ENCODE measurements at places on chromosomes 2 and 18. TPM values are rescaled to one million over a fixed set of nuclear protein-coding genes. Genes with fewer than 3 reads are reported as not detected.

GRCh38 chr18:12023375-12023774 lies 42.1 kb downstream of the IMPA2 start:
- H3K4me1 ChIP-seq = no peaks in the 10 kb centered on the region
- no peak overlapping the region for H3K4me3 ChIP-seq
- no peak for DNase-seq

DNA sequence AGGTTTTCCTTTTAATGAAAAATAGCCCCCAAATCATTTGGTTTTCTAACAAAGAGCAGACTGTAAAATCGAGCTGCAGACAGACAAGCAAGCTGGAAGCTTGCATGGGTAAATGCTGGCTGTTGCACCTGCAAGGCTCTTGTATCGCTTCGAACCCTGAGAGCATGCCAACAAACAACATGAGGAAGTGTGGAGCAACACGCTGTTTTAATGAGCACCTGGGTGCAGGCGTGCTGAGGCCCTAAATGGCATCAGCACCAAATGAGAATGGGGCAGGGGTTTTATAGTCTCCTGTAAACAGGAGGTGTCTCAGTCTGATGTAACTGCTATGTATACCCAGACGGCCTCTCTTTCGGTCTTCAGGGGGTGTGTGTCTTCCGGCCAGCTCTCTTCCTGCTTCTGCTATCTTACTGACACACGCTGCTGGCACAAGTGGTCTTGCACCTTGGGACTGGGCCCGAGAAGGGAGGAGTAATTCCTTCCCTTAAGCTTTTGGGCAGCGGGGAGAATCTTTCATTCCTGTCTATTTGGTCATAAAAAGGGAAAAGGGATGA lies 31.9 kb upstream of the CDH2 start:
- H3K36me3 ChIP-seq = no peaks in the 10 kb centered on the region
- no peak for DNase-seq
- H3K4me3 ChIP-seq = no peak overlapping the region
- H3K27me3 ChIP-seq = no peaks in the 10 kb centered on the region
- H3K4me1 ChIP-seq = no peaks in the 10 kb centered on the region

GRCh38 chr18:76056471-76057110 lies 438.5 kb downstream of the ZNF516 start:
- H3K4me3 ChIP-seq = no peak overlapping the region
- DNase-seq = no peak
- H3K27ac ChIP-seq = no peak overlapping the region
- no peaks in the 10 kb centered on the region for H3K36me3 ChIP-seq

GRCh38 chr2:120704696-120705095 lies 31.0 kb upstream of the GLI2 start:
- no peak overlapping the region for H3K4me3 ChIP-seq
- H3K36me3 ChIP-seq = no peaks in the 10 kb centered on the region
- no peak overlapping the region for H3K27ac ChIP-seq

- H3K4me1 ChIP-seq = no peaks in the 10 kb centered on the region
- peaks cover 2% of the 10 kb centered on the region for H3K36me3 ChIP-seq
- no peak overlapping the region for H3K4me3 ChIP-seq
These were observed 114.2 kb downstream of the SPIRE1 start for GRCh38 chr18:12543697-12544096.

- H3K4me3 ChIP-seq = peak overlapping the region; percentile 38
- no peaks in the 10 kb centered on the region for H3K36me3 ChIP-seq
- H3K4me1 ChIP-seq = peaks cover 34% of the 10 kb centered on the region
- DNase-seq = peak; percentile 52
- H3K27ac ChIP-seq = peak overlapping the region; percentile 68
- no peaks in the 10 kb centered on the region for H3K27me3 ChIP-seq
These were observed 19.4 kb downstream of the DOK1 start for GRCh38 chr2:74573747-74574562.

GRCh38 chr2:112483831-112484230 lies 1.9 kb downstream of the TTL start:
- no peak overlapping the region for H3K4me3 ChIP-seq
- H3K4me1 ChIP-seq = peaks cover 45% of the 10 kb centered on the region
- peaks cover 3% of the 10 kb centered on the region for H3K36me3 ChIP-seq
- no peaks in the 10 kb centered on the region for H3K27me3 ChIP-seq
- no peak overlapping the region for H3K27ac ChIP-seq

GRCh38 chr2:219614076-219614860 lies 13.2 kb upstream of the SLC4A3 start:
- no peak overlapping the region for H3K4me3 ChIP-seq
- no peak overlapping the region for H3K27ac ChIP-seq
- no peaks in the 10 kb centered on the region for H3K27me3 ChIP-seq
- H3K36me3 ChIP-seq = peaks cover 11% of the 10 kb centered on the region
- DNase-seq = no peak

DNA sequence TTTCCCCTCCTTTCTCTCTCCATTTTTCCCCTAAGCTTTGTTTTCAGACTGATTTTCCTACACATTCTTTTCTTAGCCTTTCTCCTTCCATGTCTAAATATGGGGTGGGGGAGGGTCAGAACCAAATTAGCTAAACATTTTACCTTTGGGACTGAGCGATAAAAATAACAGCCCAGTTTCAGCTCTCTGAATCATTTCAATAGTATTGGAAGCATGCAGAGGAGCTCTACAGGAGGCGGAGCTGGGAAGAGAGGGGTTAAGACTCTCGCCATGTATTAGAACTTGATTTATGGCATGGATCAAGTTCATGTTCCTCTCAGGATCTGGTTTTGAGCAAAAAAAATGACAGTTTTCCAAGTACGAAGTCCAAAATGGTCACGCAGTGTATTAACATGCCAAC lies 109.1 kb downstream of the CPO start:
- no peak for DNase-seq
- H3K4me1 ChIP-seq = peaks cover 10% of the 10 kb centered on the region
- H3K27ac ChIP-seq = no peak overlapping the region
- H3K4me3 ChIP-seq = no peak overlapping the region

DNA sequence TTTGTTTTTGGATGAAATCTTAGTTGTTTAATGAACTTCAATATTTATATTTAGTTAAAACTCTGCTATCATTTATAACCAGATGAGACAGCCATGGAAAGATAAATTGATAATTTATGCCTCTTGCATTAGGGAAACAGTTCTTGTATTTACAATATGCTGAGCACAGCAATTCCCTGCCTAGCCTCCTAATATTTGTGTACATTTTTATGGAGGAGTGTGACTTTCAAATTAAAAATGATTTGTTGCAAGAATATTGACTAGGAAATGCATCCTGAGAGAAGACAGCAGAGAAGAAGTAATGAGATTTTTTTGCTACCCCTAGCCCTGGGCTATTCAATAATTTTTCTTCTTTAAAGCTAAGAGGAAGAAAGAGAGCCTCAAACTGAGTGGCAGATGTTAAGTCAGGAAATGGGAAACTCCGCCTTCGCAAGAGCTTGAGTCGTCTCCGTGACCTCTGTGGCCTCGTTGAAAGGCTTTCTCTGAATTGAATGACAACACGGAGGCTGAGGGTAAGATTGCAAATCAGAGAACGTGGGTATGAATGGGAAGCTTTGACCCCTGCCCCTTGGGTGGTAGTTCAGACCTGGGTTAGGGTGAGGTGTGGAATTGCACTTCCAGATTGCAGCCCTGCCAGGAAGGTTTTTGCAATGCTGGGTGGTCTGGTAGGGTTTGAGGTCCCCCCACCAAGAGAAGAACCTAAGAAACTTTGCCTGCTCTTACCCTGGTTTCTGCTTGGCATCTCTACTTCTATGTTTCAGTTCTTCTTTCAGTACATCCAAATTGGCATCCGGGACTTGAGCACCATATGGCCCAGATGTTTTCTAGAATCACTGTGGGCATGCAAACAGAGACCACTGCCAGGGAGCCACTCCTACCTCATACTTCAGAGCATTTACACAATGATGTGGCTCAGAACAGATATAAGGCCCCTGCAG lies 210.3 kb upstream of the RBMS1 start:
- peak overlapping the region; percentile 19 for H3K4me3 ChIP-seq
- no peak overlapping the region for H3K27ac ChIP-seq
- H3K4me1 ChIP-seq = peaks cover 12% of the 10 kb centered on the region
- H3K36me3 ChIP-seq = no peaks in the 10 kb centered on the region
- H3K27me3 ChIP-seq = no peaks in the 10 kb centered on the region
- peak; percentile 60 for DNase-seq

GRCh38 chr2:219918254-219918653 lies 290.8 kb downstream of the SLC4A3 start:
- H3K36me3 ChIP-seq = no peaks in the 10 kb centered on the region
- no peak overlapping the region for H3K4me3 ChIP-seq
- H3K4me1 ChIP-seq = no peaks in the 10 kb centered on the region
- DNase-seq = no peak
- no peak overlapping the region for H3K27ac ChIP-seq
- H3K27me3 ChIP-seq = no peaks in the 10 kb centered on the region

DNA sequence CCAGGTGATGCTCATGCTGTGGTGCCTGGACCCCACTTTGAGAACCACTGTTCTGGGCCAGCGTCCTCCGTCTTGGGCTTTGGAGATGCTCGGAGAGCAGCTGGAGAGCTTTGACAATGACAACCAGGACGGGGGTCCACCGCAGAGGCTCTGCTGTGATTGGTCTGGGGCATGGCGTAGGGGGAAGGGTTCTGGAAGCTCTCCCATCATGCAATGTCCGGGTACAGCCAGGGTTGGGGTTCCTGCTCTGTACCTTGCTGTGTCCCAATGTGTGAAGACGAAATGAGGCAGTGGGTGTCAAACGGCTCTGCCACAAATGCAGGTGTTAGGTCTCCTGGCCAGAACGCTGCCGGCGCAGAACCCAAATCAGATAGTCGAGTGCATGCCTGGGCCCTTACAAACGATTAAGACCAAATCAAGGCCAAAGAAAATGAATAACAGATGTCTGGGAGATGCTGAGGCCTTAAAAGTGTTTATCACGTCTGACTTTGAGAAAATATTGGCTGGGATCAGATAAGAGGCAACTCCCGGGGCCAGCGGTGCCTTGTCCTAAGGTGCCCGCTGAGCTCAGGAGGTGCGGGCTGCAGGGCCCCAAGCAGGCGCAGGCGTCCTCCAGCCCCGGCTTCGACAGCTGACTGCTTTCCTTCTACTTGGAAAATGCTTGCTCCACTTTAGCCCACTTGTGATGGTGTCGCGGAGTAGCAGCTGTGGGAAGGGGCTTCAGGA lies 117.2 kb downstream of the VAPA start:
- H3K4me1 ChIP-seq = peaks cover 5% of the 10 kb centered on the region
- no peak overlapping the region for H3K27ac ChIP-seq
- no peaks in the 10 kb centered on the region for H3K36me3 ChIP-seq
- peaks cover 12% of the 10 kb centered on the region for H3K27me3 ChIP-seq
- DNase-seq = no peak

DNA sequence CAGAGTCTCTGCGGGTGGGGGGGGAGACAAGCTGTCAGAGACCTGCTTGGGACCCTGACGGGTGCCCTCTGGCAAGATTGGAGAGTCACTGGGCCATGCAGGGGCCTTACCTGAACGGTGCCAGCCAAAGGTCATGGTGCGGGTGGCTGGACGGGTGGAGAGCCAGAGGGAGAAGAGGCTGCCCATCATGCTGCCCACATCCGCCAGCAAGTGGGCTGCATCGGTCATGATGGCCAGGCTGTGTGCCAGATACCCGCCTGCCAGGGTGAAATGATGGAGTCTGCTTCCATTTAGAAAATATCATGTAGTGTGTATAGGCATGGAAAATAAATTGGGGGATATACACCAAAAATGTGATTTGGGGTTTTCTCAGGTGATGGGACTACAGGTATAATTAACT lies 4.8 kb downstream of the SLC30A3 start:
- no peak overlapping the region for H3K4me3 ChIP-seq
- no peaks in the 10 kb centered on the region for H3K36me3 ChIP-seq
- peaks cover 8% of the 10 kb centered on the region for H3K4me1 ChIP-seq
- H3K27me3 ChIP-seq = peaks cover 53% of the 10 kb centered on the region

- H3K27me3 ChIP-seq = no peaks in the 10 kb centered on the region
- no peak overlapping the region for H3K27ac ChIP-seq
- no peaks in the 10 kb centered on the region for H3K36me3 ChIP-seq
- no peak overlapping the region for H3K4me3 ChIP-seq
These were observed 195.5 kb downstream of the ANKRD30B start for GRCh38 chr18:14943486-14943885.

DNA sequence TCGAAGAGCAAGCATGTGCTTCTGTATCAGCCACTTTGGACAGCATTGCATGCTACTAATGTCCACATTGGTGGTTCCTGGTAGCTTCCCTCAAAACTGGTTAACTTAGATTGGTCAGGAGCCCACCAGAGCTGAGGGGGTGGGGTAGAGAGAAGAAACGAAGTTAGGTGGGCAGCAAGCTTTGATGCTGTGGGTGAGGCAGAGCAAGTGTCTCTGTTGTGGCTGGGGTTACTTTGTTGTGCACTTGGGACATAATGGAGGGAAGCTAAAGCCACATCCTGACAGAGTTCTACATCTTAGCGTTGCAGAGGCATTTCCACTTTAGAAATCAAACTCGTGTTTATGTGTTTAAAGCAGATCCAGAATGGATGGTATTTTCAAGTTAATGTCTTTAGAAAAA lies 82.7 kb downstream of the FAM168B start:
- peaks cover 17% of the 10 kb centered on the region for H3K4me1 ChIP-seq
- no peak overlapping the region for H3K27ac ChIP-seq
- DNase-seq = no peak

GRCh38 chr18:24482821-24483220 lies 22.4 kb downstream of the HRH4 start:
- H3K27ac ChIP-seq = no peak overlapping the region
- H3K27me3 ChIP-seq = peaks cover 2% of the 10 kb centered on the region
- DNase-seq = no peak
- no peaks in the 10 kb centered on the region for H3K36me3 ChIP-seq

DNA sequence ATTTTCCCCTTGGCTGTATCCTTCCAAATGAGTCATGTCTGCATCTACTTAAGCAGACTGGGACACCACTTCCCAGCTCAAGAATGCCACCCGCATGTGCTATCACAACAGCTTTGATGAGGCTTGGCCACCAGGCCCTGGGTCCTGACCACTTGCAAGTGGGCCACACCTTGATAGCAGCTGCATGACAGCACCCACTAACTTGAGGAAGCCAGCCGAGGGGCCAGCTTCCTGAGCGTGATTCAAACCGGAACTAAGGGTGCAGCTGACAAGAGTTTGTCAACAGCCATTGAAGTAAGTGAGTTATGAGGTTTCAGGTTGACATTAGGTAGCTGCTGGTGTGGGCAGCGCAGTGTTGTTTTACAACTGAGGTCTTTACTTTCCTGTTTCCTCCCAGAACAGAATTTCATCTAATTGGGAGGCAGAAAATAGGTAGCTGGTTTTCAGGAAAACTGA lies 54.4 kb downstream of the EPHA4 start:
- no peak overlapping the region for H3K27ac ChIP-seq
- H3K27me3 ChIP-seq = no peaks in the 10 kb centered on the region
- H3K4me1 ChIP-seq = no peaks in the 10 kb centered on the region

- peaks cover 56% of the 10 kb centered on the region for H3K4me1 ChIP-seq
- DNase-seq = no peak
- no peak overlapping the region for H3K27ac ChIP-seq
- H3K36me3 ChIP-seq = peaks cover 29% of the 10 kb centered on the region
- H3K27me3 ChIP-seq = no peaks in the 10 kb centered on the region
These were observed 185.8 kb downstream of the ANKRD44 start for GRCh38 chr2:197124639-197125390.

GRCh38 chr2:13638181-13638580 lies 921.4 kb downstream of the TRIB2 start:
- H3K4me1 ChIP-seq = no peaks in the 10 kb centered on the region
- H3K36me3 ChIP-seq = no peaks in the 10 kb centered on the region
- no peak overlapping the region for H3K27ac ChIP-seq
- H3K4me3 ChIP-seq = no peak overlapping the region

- peaks cover 26% of the 10 kb centered on the region for H3K4me1 ChIP-seq
- no peaks in the 10 kb centered on the region for H3K36me3 ChIP-seq
- peak; percentile 39 for DNase-seq
- no peak overlapping the region for H3K27ac ChIP-seq
These were observed 1.2 kb upstream of the NPAS2 start for GRCh38 chr2:100818606-100819369.

Gene TPO
- total RNA-seq = not detected

Gene ADAM17
- total RNA-seq = 11.0 TPM

Gene SULT1C4
- not detected for total RNA-seq

Gene TUBB8B
- total RNA-seq = not detected

Gene DSEL
- total RNA-seq = 0.10 TPM

Gene R3HDM1
- total RNA-seq = 61.9 TPM

Gene TNFRSF11A
- total RNA-seq = 3.1 TPM

Gene RTP5
- total RNA-seq = not detected

Gene ZNF142
- total RNA-seq = 28.0 TPM
